ENCODE measurements at places on chromosomes 16 and 17.

GRCh38 chr17:42284024-42284369 lies 4.3 kb upstream of the STAT5A start:
- no peak for DNase-seq

- DNase-seq = peak; percentile 45
Observed at GRCh38 chr16:711548-712320, 3.2 kb upstream of the METRN start.

GRCh38 chr17:79955167-79955549 lies 80.5 kb downstream of the TBC1D16 start:
- no peak for DNase-seq

DNA sequence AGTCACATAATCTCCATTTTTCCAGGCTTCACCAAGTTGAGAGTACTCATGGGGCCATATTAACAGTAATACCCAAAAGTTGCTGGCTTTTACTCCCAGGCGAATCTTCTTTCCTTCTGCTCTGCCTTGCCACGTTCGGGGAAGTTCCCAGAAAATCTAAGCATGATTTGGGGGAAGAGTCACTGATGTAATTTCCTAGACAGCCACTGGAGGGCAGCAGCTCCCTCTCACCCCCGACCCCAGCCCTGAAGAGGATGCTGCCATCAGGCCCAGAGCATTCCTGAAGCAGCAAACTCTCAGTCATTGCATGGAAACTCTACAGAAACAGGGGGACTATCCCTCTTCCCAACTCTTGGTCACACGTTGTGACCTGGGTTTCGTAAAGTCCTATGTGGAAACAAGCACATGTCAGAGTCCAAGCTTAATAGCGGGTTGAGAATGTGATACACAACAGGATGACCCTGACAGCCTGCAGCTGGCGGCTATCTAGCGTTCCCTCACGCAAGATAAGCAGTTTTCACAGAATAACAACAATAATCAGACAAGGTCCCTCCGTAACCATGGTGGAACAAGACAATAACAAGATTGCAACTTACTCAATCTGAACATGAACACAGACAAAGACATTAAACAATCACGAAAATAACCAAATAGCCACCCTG lies 43.8 kb upstream of the DHX40 start:
- DNase-seq = peak; percentile 17

GRCh38 chr17:29086628-29087332 lies 43.8 kb downstream of the PIPOX start:
- no peak for DNase-seq

GRCh38 chr17:63295288-63295687 lies 150.8 kb downstream of the CYB561 start:
- no peak for DNase-seq

GRCh38 chr17:17738901-17739300 lies 57.6 kb downstream of the RAI1 start:
- DNase-seq = no peak

DNA sequence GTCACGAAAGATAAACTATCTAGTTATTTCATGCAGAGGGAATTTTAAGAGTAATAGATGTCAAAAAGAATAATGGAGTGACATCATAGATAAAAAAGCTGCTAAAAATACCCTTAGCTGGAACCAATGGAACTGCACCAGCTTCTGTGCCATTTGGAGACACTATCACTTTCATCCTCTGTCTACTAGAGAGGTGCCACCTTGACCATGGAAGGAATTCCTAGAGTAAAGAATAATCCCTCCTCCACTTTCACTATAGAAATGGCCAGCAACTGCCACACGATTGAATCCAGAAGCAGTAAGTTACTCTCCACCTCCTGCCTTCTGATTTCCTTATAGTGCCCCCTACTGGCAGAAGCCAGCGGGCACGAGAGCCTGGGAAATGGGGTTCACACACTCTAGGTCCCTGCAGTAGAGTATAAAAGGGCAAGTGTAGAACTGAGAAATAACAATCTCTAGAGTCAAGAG lies 2.8 kb upstream of the ALDH3A2 start:
- DNase-seq = no peak

DNA sequence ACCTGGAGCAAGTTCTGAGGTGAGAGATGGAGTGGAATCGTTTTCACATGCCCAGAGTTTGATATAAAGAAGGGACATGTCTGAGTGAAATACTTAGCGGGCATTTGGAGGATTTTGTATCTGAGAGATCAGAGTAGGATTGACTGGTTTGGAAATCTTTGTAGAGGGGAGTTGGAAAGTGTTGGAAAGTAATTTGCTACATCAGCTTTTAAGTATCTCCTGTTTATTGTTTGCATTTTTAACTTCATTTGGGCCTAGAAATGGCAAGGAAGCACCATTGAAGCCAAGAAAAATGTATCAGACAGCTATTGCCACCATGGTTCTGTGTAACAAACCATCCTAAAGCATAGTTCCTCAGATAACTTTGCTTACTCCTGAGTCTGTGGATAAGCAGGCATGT lies 1015.1 kb upstream of the EEF2KMT start:
- no peak for DNase-seq
